ELR (cell line): ENCODE measurements at places on chromosomes 12 and 14.

DNA sequence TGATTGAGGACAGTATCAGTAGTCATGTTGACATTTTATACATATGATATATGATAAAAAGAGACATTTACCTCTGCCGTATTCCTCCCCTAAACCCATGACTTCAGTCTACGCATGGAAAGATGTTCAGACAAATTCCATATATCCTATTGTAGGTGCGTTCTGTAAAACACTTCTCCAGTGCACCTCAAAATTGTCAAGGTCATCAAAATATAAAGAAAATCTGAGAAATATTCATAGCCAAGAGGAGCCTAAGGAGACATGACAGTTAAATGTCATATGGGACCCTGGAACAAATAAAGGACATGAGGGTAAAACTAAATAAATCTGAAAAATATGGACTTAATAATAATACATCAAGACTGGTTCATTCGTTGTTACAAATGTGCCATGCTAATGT is 71.5 kb downstream of the CCER1 start:
- DNase-seq: no peak

DNA sequence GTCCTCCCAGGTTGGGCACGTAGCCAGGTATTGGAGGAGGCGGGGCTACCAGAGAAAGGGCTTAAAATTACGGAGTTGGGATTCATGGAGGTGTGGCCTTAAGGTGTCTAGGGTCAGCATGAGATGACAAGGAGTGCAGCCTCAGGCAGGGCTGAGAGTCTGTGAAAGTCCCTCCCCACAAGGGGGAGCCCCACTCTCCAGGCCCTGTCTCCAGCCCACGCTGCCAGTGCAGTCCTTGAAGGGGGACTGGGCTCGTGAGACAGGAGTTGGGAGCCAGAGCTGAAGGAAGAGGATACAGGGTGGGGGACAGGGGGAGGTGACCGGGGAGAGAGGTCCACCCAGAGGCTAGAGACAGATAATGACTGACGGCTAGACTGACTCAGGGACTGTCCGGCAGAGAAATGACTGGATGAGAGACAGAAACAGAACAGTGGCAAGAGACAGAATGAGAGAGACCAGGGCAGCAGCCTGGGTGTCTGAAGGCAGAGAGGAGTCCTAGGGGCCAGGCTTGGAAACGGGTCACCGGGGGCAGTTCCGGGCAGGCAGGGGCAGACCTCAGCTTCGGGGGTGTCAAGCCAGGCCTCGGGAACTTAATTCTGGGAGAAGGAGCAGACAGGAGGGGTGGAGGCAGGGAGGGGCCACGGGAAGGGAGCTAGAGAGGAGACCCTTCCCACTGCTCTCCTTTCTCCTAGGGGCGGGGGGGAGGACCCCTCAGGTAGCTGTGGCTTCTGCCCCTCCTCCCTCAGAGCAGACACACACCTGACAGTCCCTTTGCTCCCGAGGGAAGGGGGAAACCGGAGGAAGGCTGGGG is 970 bp downstream of the CDH24 start:
- DNase-seq: peak; percentile 82

GRCh38 chr14:105899071-105899641 is 372.8 kb downstream of the TMEM121 start:
- DNase-seq: no peak

DNA sequence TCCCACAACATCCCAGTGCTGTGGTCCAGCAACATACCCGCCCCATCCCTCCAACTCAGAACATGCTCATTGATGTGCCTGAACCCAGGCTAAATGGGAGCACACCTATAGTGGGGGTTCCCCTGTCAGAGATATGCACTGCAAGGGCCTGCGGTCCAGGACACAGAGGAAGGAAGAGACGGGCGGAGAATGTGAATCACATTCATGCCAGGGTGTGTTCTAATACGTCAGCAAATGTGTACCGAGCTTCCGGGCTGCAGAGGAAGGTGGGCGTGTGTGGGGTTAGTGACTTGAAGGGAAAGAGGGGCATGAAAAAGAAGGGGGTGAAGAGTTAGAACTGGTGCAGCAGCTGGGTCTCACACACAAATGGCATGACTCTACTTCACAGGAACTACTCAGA is 83.7 kb downstream of the DPF3 start:
- DNase-seq: no peak

DNA sequence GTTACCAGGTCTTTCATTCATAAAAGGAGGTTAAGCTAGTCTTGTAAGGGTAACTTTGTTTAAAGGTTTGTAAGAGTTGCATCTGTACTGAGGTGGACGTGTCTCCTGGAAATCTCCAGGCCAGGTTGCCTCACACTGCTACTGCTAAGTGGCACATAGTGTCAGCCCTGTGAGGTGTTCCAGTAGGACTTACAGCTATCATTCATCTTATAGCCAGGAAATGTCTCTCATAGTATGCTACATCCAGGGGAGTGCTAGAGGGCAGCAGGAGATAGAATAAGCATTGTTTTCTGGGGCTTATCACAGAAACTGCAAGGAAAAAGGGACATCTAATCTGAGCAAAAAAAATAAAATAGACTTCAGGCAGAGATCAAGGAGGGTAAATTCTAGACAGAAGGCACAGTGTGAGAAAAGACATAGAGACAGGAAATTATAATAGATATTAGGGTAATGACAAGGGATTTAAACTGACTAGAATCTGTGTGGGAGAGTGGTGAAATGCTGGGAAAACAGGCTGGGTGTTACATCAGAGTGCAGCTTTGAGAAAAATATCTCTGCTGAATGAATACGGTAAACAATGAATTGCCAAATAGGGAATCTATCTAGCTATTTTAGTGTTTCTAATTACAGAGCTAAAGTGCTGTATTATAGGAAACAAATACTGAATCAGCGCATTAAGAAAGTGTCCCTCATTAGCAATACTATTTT is 205.1 kb upstream of the ABCD2 start:
- DNase-seq: no peak

GRCh38 chr12:56332512-56333196 is 1.1 kb downstream of the PAN2 start:
- no peak for DNase-seq

DNA sequence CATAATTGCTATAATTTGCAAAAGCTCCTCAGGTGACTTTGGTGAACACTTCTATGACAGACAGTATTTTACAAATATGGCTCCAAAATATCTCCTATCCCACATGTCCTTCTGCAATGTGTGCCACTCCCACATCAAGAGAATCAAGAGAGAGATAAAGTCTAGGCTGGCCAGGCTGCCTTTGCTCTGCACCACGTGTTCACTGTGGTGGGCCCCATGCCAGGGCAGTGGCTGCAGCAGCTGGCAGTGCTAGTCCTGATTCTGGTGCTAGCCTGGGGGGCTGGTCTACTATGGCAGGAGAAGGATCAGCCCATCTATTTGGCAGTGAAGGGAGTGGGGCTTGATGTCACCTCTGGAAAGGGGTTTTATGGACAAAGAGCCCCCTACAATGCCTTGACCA is 86.3 kb downstream of the DRAM1 start:
- DNase-seq: no peak

DNA sequence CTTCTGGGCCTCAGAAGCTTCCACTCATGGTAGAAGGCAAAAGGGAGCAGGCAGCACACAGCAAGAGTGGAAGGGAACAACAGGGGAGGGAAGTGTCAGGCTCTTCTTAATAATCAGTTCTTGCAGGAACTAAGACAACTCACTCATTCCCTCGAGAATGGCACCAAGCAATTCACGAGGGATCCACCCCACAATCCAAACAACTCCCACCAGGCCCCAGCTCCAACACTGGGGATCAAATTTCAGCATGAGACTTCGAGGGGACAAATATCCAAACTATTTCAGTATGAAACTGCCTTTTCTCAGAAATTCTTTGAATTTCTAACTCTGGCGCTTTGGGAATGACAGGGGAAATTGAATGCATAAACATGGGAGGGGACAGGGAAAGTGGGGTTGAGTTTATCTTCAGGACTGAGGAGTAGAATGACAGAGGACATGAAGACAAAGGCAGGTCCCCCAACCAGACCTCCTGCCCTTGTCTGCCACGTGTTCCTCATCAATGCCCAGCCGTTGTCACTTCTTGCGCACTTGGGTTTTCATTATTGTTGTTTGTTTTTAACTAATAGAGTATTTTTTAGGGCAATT is 24.6 kb upstream of the APOF start:
- no peak for DNase-seq
